ENCODE measurements at places on chromosomes 12 and 14.

- DNase-seq, result no peak
Observed at GRCh38 chr14:69662636-69663299, 51.4 kb downstream of the SUSD6 start.

GRCh38 chr14:100680439-100681051, 46.1 kb upstream of the DLK1 start:
- no peak for DNase-seq

- DNase-seq, result no peak
Observed at GRCh38 chr14:30355431-30355913, 203.5 kb upstream of the G2E3 start.

- no peak for DNase-seq
Observed at GRCh38 chr12:58372298-58372697, 430.9 kb downstream of the ATP23 start.

DNA sequence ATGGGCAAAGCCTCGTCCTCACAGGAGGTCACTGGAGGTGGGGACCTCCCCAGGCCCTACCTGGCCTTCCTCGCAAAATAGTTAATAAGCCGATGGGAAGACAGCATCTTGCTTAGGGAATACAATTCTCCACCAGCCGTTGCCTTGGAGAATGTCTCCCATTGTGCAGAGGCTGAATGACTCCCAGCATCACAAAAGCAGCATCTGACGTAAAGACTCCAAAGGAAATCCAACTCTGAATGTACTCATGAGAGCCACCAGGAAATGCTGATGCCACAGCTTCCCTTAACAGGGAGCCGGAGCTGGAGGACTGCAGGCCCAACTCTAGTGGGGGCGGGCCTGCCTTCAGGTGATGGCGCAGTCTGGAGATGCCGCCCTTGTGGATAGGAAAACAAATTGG, 15.5 kb downstream of the CCDC63 start:
- DNase-seq, result no peak

- DNase-seq, result no peak
Observed at GRCh38 chr14:96097752-96098151, 58.6 kb downstream of the C14orf132 start.

DNA sequence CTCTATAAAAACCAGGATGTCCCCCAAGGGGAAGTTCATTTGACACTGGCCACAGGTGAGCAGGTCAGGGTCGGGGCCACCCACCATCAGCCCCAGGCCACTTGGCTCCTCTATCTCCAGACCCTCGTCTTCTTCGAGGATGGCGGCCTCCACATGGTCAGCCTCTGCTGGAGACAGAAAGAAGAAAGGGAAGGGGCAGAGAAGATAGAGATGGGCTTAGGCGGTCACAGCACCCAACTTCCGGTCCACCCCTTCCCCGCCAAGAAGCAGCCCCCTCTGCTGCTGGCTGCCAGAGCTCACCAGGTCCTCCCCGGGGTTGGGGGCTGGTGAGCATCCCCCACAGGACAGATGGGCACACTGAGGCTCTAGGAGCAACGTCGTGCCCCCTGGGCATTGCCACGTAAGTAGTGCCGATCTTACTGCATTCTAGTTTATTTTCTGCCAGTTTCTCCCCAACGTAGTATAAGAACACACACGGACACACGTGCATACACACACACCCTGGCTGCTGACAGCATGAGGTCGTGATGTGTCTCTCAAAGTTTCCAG, 14.2 kb downstream of the BCL11B start:
- no peak for DNase-seq

DNA sequence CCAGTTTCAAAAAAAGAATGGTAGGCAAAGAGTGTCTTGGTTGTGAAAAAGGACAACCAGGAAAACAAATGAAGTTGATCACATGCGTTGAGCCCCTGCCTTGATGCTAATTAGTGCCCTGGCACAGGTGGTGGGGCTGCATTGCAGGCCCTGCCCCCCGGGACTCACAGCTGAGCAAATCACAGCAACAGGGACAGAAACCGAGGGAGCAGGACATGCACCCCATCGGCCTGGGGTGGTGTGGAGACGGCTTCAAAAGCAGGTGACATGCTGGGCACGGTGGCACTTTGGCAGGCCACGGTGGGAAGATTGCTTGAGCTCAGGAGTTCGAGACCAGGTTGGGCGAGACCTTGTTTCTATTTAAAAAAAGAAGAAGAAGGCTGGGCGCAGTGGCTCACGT, 1.1 kb upstream of the PAPLN start:
- no peak for DNase-seq

DNA sequence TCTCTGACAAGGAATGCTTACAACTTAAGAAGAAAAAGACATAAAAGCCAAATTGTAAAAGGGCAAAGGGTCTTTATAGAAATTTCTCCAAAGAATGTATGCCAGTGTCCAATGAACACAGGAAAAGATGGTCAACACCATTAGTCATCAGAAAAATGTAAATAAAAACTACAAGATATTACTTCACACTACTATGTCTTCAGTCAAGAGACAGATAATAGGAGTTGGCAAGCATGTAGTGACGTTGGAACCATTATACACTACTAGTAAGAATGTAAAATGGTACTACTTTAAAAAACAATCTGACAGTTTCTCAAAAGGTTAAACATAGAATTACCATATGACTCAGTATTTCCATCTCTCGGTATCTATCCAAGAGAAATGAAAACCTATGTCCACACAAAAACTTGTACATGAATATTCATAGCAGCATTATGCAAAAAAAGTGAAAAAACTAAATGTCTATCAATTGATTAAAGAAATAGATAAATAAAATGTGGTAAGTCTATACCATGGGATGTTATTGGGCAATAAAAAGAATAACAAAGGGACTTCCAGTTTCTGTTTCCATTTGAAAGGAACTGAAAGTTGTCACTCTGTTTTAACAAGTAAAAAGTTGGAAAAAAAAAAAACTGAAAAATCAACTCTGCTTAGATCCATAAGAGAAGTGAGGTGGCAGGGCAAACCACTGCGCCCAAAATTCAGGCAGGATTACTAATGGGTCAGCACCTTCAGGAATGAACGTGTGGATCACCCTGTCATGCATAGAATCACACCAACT, 69.8 kb downstream of the ALG10B start:
- DNase-seq, result no peak

DNA sequence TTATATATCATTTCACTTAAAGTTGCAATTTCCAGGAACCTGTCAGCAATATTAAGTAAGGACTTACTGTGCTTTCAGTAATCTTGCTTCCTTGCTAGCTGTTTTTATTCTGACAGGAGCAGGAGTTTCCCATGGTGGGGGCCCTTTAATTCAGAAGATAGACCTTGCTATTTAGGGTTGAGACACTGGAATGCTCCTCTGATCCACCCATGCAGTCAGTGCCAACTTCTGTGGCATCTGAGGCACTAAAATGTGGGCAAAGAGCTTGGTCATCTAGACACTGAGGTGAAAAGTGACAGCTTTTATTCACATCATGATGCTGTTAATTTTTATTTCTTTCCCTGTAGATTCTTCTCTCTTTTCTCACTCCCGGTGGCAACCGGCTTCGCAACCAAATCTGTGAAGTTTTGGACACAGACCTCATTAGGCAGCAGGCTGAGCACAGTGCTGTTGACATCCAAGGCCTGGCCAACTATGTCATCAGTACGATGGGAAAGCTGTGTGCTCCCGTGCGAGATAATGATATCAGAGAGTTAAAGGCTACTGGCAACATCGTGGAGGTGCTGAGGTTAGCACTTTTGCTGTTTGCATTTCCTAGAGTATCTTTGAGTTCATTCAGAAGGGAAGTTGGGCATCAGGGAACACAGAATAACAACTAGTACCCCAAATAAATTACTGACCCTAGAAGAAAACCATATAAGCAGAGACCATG, 18.8 kb downstream of the TCP11L2 start:
- DNase-seq, result no peak

GRCh38 chr12:104329707-104330532, 26.4 kb downstream of the EID3 start:
- DNase-seq, result no peak

DNA sequence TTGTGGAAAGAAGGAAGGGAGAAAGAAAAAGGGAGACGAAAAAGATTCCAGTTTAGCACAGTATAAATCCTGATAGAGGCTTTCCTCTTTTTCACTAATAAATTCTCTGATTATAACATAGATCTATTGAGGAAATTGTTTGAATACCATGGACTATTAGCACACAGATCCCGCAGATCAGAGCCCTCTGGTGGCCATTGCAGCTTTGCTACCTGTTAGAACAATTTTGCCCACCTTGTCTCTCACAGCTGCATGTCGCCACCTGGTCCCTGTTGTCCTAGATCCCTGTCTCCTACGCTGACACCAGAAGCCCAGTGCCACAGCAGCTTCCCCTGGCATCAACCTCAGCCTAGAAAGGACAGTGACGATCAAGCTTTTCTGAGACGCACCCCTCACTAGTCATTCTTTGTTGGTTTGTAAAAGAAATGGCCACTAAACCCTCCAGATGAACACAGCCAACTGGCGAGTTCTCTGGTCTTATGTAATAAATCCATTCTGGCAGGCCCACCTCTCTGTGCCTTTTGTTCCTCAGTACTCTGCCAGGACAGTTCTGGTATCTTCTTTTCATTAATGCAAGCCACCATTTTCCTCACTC, 9.9 kb downstream of the GPHB5 start:
- peak; percentile 12 for DNase-seq

DNA sequence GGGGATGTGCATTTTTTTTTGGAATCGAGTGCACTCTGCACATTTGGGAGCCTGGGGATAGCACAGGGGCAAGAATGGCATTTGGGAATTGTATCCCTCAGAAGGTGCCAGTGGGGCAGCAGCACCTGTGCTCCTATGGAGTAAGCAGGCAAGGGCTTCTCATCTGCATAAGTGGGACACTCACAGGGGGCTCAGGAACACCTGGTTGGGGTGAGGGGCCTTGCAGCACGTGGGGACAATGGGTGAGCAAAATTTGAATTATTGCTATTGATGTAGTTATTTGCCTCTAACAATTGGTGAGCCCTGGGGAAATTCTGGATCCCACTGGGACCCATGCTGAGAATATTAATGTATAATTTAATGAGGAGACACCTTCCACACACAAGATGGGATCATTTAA, 274.2 kb downstream of the TTC6 start:
- no peak for DNase-seq

GRCh38 chr12:69546693-69547438, 38.4 kb upstream of the CCT2 start:
- no peak for DNase-seq

- DNase-seq, result no peak
Observed at GRCh38 chr14:105912641-105913180, 386.3 kb downstream of the TMEM121 start.

GRCh38 chr14:76500480-76500879, 124.5 kb downstream of the ESRRB start:
- DNase-seq, result no peak

GRCh38 chr12:4277857-4278256, 4.3 kb downstream of the CCND2 start:
- DNase-seq, result no peak

- no peak for DNase-seq
Observed at GRCh38 chr12:10400829-10401228, 8.7 kb downstream of the KLRC4 start.

- no peak for DNase-seq
Observed at GRCh38 chr12:132085291-132085635, 58.9 kb downstream of the DDX51 start.

- no peak for DNase-seq
Observed at GRCh38 chr14:50363714-50364111, 33.0 kb downstream of the CDKL1 start.
